Stimulated activated CD8-positive, alpha-beta memory T cell treated with anti-CD3 and anti-CD28 coated beads, Interleukin-7, amount 100 ng/mL, for 48 hours (primary cell): ENCODE measurements at places on chromosomes 1 and 21.

- DNase-seq = no peak
These were observed 4.9 kb downstream of the PRKAB2 start for GRCh38 chr1:147167365-147167764.

DNA sequence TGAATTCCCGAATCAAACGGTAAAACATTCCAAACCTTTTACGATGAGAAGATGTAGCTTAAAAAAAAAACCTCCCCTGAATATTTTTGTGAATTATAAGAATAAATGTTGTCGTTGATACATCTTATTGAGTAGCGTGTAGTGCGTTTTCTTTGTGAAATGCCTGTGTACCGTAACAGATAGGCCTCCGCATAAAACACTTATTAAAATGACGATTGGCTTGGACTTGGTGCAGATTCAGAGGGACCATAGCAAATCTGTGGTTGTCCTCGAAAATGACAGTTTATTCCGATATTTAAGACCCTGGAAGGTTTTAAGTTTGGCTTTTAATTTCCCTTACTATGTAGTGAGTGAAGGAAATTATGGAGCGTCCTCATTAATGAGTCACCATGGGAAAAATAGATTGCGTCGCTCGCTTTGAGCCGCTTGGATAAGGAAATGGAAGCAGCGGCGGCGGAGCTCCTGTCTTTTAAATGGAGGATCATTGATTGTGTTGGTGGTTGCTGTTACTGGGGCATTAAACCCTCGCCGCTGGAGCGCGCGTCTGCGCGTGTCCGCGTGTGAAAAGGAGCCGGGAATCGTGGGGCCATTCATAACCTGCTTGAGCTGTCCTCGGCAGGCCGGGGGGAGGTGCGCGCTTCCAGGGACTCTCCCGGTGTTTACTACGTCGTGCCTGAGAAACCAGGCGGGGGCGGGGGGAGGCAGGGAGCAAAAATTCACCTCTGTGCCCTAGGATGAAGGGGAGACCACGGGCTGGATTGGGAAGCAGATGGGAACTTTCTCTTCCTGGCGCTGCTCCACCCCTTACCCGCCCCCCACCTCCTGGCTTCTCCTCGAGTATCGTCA lies 1.6 kb downstream of the SPEN start:
- DNase-seq = peak; percentile 36

GRCh38 chr1:51264451-51264850 lies 28.4 kb downstream of the RNF11 start:
- no peak for DNase-seq

DNA sequence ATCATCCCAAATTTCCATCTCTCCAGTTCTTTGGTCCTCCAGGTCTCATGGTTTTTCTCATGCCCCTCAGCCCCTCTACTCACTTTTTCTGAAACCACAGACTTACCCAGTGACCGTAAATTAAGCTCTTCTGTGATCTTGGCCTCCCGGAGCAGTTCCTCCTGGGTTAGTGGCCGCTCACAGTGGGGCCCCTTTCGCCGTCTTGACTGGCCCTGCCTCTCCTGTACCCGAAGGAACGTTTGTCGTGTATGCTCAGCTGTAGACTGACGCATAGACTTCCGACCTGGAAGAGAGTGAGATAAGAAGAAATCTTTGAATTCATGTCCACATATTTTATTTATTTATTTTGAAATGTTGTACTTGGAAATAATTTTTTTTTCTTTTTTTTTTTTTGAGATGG lies 5.8 kb downstream of the VPS72 start:
- no peak for DNase-seq

- DNase-seq = no peak
These were observed 598.3 kb upstream of the ZP4 start for GRCh38 chr1:238489006-238489405.
